Activated T-helper 1 cell treated with anti-CD3 and anti-CD28 coated beads, Interleukin-2, amount 50 U/mL, for 16 hours (primary cell): ENCODE measurements at places on chromosomes 7 and 10.

DNA sequence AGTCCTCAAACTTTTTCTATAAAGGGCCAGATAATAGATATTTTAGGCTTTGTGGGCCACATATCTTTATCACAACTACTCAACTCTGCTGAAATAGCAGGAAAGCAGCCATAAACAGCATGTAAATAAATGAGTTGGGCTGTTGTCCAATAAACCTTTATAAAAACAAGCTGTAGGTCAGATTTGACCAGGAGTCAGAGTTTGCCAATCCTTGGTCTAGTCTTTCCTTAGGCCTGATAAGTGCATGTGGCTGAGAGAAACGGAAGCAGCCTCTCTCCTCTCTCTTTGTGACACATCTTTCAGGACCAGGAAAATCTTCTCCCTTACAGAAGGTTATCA, 724.5 kb downstream of the GRID1 start:
- DNase-seq: no peak

DNA sequence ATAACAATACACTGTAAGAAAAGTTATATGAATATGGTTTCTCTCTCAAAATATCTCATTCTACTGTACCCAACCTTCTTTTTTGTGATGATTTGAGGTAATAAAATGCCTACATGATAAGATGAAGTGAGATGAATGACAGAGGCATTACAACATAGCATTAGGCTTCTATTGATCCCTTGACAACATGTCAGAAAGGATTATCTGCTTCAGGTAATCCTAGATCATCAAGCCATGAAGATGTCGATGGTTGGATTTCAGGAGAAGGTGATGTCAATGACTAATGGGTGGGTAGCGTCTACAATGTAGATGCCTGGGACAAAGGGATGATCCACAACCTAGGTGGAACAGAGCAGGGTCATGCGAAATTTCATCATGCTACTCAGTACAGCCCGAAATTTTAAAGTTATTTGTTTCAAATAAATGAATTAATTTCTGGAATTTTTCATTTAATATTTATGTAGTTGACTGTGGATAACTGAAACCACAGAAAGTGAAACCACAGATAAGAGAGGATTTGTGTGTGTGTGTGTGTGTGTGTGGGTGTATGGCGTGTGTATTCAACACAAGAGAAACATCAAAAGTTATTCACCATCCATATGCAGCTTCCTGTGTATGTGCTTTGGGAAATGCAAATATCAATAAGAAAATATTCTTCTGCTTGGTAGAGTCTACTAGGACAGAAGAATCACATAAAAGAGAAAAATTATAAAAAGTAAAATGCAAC, 77.0 kb downstream of the MAGI2 start:
- DNase-seq: no peak

GRCh38 chr10:116809483-116810119, 39.7 kb upstream of the ENO4 start:
- DNase-seq: no peak

- DNase-seq: no peak
These were observed 62.6 kb downstream of the EBF3 start for GRCh38 chr10:129901389-129902006.

DNA sequence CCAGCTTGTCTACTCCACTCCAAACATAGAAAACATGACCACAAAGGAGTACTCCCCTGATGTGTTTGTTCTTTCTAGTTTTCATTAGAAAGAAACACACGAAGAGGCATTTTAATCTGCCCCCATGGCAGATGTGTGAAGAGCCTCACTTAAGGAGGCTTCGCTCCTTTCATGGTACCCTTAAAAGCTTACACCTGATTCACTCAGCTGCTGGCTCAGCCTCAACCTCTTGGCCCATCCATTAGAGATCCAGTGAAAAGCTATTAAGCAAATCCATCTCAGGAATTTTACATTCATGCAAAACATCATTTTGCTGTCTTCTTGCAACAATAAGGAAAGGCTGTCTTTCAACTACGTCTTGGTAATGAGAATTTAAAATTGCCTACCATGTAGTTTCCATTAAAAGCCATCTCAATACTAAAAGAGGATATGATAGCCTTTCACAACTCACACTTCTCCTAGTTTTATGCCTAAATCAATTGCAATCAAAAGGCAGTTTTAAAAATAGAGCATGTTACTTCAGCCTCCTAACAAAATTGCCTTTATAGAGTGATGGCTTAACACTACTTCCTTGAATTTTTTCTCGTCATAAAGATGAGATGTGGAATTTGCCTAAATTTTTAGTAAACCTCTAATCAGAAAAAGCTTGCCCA, 22.7 kb downstream of the MACC1 start:
- DNase-seq: no peak

DNA sequence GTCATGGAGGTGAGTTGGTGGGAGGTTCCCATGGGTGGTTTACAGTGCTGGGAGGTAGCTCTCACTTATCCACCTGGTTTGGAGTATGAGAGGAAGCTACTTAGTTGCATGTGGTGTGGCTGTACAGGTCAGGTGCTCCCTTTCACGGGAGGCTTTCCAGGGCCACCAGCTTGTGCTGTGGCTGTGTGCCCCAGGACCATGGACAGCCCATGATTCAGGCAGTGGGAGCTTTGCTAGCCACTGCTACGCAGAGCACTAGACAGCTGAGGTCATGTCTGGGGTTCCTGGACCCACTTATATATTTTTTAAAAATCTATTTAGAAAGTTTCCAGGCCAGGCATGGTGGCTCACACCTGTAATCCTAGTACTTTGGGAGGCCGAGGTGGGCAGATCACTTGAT, 42.5 kb upstream of the KCNMA1 start:
- DNase-seq: no peak

- DNase-seq: peak; percentile 32
These were observed 148.8 kb downstream of the HECW1 start for GRCh38 chr7:43260980-43261878.

DNA sequence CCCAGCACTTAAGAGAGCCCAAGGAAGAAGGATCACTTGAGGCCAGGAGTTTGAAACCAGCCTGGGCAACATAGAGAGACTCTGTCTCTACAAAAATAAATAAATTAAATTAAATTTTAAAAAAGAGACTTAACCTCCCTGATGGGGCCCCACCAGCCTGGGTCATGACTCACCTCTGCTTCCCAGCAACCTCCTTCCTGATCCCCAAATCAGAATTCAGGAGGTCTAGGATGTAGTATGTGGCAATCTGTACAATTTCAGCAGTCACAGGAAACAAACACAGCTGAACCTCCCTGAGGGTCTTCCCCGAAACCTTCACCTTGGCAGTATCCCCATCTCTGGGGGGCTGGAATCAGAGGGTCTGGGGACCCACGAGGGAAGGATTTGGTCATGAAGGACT, 9.7 kb upstream of the PPP1R35 start:
- no peak for DNase-seq

- DNase-seq: no peak
These were observed 58.4 kb upstream of the MACROH2A2 start for GRCh38 chr10:69994262-69994661.

- no peak for DNase-seq
These were observed 10.8 kb downstream of the PDE1C start for GRCh38 chr7:32059289-32060011.

- DNase-seq: no peak
These were observed at the start of gene SCIN for GRCh38 chr7:12570534-12571461. Gene SCIN (plus strand): TSS chr7:12570720. CDS start chr7:12570787, 67 bp downstream.

GRCh38 chr10:77638321-77639101, 903 bp upstream of the KCNMA1 start:
- DNase-seq: no peak

DNA sequence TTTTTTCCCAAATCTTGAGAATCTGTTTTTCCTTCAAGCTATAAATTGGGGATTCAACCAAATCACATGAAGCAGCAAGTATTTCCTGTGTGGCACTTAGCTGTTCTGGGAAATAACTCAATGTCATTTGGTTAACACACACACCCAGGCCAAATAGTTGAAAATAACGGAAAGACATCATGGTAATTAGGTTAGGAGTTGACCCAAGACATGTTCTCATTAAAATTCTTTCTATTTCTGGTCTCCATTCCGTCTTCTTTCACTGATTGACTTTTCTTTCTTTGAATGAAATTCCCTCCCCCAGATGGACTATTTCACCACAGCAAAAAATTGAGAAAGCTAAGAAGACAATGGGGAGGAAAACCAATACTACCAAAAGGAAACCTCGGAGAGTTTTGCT, 30.5 kb downstream of the NRP1 start:
- no peak for DNase-seq

DNA sequence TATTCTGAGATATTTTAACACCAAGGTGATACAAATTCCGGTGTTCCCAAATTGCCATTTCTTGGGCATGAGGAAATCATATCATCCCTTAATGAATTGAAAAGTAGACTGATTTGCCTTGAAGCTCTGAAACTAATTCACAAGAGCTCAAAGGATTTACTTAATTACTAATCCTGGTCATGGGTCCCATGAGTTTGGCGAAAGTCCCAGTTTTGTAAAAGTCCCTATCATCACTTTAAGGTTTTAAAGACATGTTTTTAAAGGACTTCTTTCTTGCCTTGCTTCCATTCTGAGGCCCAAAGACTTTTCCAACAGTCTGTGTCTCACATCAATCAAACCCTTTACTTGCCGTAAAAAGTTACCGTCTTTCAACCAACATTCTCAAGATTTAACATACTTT, 377.9 kb downstream of the DNAJB9 start:
- DNase-seq: no peak
